ENCODE measurements at places on chromosomes 4 and X.

DNA sequence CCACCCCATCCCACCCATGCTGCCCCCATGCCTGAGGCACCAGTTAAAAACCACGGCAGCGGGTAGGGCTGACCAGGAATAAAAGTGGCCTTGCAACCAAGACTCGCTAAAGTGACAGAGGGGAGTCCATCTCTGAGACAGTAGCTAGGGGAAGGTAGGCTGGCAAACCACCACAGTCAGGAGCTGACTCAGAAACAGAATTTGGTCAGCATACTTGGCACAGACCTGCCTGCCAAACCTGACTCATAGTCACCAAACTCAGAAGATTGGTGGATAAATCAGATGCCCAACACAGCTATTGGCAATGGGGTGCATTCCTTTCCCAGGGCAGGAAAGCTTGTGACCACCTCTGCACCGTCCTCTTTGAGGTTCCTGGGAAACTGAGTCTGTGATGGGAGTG, 193.8 kb downstream of the BCOR start:
- no peak for DNase-seq

DNA sequence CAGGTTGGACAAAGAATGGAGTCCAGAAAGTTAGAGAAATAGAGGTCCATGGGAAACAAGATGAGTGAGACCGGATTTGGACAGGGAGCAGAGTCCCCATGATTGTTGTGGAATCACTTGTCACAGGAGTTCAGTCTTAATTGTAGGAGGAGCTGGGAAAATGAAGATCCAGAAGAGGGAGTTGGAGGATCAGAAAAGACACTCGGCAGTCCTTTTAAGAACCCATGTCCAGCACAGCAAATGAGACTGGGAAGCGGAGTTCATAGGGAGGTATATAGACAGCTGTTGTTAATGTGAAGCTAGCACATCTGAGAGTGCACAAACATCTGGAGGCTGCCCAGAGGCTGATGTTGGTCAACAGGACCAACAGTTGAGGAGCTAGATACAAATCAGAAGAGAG, 111.4 kb upstream of the RXFP1 start:
- DNase-seq = no peak

GRCh38 chrX:44400588-44400987, 57.1 kb upstream of the EFHC2 start:
- no peak for DNase-seq

DNA sequence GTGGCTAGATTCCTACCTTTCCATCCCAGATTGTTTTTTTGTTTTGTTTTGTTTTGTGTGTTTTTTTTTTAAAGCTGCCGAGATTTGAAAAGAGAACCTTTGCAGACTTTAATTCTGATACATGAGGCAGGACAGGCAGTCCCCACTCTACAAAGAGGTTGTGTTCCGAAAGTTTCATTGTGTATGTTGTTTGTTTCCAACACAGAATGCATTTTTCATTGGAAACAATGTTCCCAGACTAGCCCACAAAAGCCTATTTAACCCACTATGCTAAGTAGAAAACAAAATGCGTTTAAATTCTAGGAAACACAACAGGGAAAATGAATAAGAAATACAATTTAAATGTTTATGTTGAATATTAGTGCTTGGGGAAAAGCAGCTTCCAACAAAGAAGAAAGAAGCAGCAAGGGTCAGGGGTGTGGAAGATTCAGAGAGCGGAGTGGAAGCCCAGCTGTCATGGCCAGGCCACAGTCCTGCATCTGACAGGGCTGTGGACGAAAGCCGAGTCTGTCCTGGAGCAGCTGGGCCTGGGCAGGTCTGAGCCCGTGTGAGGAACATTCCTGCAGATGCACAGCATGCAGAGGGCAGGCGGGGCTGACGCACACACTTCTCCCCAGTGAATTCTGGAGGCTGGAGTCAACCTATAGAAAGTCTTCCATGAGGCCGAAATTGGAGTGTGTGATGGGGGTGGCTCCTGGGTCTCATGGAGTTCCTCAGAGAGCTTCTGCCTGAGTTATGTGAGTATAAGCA, 12.4 kb upstream of the SETD7 start:
- no peak for DNase-seq

- no peak for DNase-seq
These were observed 995 bp downstream of the SMARCA5 start for GRCh38 chr4:143514497-143514896.
